ENCODE measurements at places on chromosomes 11 and 22.

DNA sequence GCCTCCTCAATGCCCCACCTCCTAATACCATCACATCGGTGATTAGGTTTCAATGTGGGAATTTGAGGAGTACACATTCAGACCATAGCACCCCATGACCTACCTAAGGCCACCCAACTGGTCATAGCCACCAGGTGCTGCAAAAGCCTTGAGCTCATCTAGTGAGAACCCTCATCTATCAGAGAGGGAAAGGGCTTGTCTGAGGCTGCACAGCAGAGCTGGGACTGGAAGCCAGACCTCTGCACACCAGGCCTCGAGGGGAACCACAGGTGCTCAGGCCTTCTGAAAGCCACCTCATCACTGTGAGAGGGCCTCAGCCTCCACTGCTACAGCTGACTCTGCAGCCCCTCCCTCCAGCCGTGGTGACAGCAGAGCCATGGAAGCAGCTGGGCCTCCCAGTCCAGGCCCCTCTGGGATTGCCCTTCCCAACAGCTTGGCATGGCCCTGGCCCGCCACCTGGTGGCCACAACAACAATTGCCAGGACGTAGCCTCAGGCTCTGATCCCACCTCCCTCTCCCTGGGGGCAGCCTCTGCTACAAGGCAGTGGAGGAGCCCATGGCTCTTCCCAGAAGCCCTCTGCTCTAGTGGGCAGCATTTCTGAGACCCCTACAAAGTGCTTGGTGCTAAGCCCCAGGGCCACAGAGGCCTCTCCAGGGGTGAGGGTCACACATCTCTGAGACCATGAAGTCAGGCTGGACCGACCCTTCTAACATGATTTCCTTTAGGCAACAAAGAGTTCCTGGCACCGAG, 41.0 kb upstream of the PRDM11 start:
- no peak for DNase-seq

GRCh38 chr11:30879322-30880005, 293.3 kb upstream of the MPPED2 start:
- DNase-seq: no peak

DNA sequence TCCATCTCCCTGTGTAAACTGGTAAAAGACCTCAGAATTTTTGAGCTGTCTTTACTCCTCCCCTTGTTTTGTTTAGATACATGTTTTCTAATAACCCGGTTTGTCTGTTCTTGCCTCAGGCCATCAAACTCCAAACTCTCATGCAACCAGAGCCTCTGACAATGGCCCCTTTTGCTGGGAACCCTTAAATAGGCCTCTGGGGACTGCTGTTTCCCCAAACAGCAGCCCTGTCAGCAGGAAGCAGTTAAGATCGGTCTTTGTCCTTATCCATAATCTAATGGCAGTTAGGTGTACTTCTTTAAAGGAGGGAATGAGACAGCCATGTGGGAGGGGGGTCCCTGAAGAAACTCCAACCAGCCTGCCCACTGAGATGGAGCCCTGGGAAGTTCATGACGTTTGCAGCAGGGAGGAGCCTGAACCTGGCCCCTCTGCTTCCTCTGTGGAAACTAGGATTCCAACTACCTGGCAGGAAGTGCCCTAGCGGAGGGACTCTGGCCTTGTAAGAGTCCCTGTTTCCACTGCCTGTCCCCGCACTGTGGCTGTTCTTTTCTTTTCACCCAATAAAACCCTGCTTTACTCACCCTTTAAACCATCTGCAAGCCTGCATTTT, 1354.4 kb downstream of the LRRC4C start:
- DNase-seq: no peak

- no peak for DNase-seq
Observed at GRCh38 chr11:70882716-70883085, 369.7 kb downstream of the SHANK2 start.

DNA sequence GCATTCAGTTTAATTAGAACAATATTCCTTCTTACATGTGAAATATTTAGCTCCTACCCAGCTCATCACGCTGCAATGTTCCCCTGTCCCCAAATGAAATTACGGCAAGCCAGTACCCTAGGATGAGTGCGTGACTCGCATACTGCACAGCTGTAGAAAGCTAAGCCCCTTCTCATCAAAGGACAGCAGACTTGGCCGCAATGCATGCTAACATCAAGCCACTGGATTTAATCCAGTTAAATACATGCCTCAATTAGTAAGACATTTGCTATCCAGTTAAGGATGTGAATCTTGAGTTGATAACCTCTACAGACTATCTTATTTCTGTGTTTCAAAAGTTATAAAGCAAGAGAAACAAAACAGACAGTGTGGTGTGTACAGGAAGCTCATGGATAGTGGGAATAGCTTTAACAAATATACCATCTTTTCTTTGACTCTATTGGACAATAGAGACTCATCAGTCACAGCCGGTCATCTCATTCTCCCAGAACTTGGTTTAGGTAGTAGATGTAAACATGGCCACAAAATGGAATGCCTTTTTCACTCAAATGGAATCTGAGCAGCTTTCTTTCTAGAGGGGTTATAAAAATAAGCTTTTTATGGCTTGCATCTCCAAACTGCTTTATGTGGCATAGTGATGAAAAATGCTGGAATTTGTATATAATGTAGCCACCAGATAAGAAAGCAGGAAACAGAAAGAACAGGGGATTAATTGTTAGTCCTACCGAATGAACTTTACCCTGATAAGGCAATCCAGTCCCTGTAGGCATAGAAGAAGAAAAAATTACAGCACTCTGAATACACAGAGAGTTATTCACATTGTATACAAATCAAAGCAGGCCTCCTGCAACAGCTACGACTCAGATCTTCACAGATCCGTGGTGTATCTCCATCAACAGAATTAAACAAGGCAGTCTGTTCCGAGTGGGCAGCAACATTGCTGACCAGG, 224.1 kb downstream of the CADM1 start:
- no peak for DNase-seq

DNA sequence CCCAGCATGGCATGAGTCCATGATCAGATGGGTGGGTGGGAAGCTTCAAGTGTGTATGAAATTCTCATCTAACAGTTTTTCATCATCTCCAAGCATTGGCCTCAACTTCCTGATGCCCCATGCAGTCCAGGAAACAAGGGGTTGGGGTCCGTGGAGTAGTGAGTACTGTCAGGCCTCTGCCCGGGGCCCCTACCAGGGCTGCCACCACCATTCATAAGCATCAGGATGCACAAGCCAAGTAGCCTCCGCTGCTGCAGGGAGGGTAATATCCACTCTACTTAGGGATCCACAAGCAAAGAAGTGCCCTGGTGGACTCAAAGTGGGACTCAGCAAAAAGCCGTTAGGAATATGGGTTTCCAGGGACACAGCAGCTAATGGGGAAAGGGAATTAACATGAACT, 49.3 kb downstream of the KCNC1 start:
- DNase-seq: no peak

- DNase-seq: no peak
Observed at GRCh38 chr22:31250740-31251600, 38.9 kb downstream of the LIMK2 start.

- DNase-seq: no peak
Observed at GRCh38 chr22:27669798-27670599, 131.6 kb downstream of the MN1 start.

- DNase-seq: no peak
Observed at GRCh38 chr11:574632-575312, 1.5 kb upstream of the PHRF1 start.

GRCh38 chr11:120129570-120129969, 8.3 kb downstream of the TRIM29 start:
- DNase-seq: no peak

DNA sequence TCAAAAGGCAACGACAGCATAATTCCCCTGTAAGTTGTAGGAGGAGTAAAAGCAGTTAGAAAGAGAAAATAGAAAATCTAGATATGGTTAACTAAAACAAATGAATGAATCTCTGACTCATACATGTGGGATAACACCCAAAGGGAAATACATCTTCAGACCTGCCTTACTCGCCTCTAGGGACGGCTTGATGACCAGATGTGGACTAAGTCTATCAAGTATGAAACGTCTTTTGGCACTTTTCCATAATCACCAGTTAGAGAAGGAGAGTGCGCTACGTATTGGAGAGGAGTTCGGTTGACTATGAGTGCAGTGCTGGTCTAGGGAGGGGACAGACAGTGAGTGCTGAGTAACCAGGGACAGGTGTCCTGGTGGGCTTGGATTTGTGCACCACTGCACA, 459.9 kb downstream of the OPCML start:
- DNase-seq: no peak

- DNase-seq: peak; percentile 84
Observed at GRCh38 chr22:35313311-35314121, 13.8 kb downstream of the TOM1 start.

DNA sequence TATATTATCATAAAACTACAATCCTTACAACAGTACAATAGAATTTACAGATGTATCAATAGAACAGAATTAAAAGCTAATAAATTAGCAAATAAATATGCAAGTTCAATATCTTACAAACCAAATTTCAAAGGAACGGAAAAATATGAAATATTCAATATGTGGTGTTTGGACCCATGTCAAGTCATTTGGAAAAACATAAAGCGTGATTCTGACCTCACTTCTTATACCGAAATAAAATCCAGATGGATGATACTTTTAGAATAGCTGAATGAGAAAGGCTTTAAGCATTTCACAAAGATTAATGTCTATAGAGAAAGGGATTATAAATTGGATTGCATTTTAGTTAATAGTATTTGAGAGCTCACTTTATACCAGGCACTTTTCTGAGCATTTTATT, 92.8 kb upstream of the TEAD1 start:
- no peak for DNase-seq

DNA sequence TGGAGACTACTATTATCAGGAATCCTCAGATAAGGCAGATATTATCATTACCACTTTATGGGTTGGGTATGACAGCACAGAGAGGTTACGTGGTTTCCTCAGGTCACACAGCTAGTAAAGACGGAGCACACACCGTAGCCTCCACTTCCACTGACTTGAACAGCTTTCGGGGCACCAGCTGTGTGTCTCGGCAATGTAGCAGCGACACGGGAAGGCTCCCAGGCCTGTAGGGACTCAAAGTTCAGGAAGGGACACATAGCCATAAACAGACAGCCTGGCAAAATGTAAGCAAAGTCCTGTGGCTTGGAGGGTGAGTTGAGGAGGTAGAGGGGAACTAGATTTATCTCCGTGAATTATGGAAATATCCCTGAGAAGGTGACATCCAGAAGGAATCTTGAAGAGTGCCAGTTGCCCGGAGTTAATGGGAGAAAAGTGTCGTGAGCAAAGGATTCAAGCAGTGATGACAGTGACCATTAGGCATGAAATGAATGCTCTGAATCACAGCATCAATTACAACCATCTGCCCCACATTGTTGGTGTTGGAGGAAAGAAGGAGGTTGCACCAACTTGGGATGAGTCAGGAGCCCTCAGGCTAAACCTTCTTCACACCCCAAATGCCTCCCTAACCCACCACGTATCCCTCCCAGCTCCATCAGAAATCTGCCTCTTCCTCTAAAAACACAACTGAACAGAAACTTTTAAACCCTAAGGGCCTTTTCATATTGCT, 106.7 kb upstream of the ASPHD2 start:
- peak; percentile 95 for DNase-seq

- DNase-seq: no peak
Observed at GRCh38 chr11:100883830-100884229, 196.7 kb downstream of the ARHGAP42 start.

GRCh38 chr11:46489656-46490560, 98.3 kb upstream of the CHRM4 start:
- peak; percentile 55 for DNase-seq

DNA sequence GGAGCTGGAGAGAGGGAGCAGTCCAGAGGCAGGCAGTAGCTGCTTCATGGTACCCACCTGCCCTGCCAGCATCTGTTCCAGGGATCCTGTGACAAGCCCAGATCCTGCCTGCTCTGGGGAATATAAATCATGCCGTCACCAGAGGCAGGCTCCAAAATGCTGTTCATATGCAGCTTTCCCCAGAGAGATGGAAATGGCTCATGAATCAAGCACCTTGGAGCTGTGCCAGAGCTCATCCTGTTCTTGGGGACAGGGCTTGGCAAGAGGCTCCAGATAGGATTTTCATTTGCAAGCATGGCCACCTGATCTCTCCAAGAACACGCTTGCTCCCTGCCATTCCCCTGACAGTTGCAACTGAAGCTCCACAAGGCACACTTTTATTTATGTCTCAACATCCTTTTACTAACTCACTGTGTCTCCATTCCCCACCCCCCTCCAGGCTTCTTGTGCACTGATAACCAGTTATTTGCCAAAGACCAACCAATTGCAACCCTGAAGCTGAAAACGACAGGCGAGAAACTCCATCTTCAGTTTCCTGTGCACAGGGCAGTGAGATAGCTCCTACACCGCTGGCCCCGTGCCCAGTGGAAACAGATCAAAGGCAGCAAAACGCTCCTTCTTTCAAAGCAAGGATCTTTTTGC, 115.8 kb upstream of the PITPNB start:
- no peak for DNase-seq

DNA sequence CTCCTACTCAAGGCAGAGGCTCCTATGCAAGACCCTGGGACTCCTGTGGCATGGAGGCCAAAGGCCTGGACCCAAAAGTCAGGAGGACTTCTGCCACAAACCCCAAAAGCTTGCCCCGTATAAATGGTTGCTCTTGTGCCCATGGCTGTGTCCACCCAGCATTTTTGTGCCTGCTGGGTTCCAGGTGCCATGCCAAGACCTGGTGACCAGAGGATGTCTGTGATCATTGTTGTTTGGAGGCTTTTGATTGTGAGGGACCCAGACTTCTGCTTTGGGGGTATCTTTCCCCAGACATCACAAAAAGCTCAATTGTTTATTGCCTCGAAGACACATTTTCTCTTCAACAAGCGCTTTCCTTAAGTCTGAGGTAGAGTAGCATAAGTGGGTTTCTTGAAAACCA, 35.1 kb downstream of the C22orf31 start:
- DNase-seq: no peak

GRCh38 chr11:133936136-133936535, 20.6 kb downstream of the IGSF9B start:
- no peak for DNase-seq

- no peak for DNase-seq
Observed at GRCh38 chr11:11472106-11472505, 119.1 kb upstream of the CSNK2A3 start.

- no peak for DNase-seq
Observed at GRCh38 chr11:73520353-73521061, 77.4 kb downstream of the FAM168A start.

- no peak for DNase-seq
Observed at GRCh38 chr22:32164075-32164860, 5.2 kb upstream of the C22orf42 start.

DNA sequence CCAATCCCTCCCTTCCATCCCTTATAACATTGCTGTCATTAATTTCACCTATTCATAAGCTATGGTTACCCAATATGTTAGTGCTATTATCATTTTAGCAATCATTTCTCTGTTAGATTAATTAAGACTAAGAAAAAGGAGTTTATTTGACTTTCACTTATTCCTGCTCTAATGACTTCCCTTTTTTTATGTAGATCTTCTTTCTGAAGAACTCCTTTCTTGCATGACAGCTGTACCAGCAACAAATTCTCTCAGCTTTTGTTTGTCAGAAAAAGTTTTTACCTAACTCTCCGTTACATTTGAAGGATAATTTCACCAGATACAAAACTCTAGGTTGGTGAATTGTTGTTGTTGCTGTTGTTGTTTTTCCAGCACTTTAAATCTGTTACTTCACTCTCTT, 28.6 kb upstream of the OR8B8 start:
- no peak for DNase-seq

All from AG09309 (cell line).